Pancreas (tissue), 10 donors: ENCODE measurements at places on chromosomes 12 and 14. TPM values are rescaled to one million over a fixed set of nuclear protein-coding genes. Genes with fewer than 3 reads are reported as not detected.

RNASE4 gene
- total RNA-seq, result 14.4 TPM

EMP1 gene
- total RNA-seq, result 25.2 TPM

ZDHHC22 gene
- 0.04 TPM for total RNA-seq

ARHGAP9 gene
- 11.7 TPM for total RNA-seq

CBLN3 gene
- 0.71 TPM for total RNA-seq

DPPA3 gene
- not detected for total RNA-seq

EVL gene
- total RNA-seq, result 36.1 TPM

NPFF gene
- not detected for total RNA-seq

DNA sequence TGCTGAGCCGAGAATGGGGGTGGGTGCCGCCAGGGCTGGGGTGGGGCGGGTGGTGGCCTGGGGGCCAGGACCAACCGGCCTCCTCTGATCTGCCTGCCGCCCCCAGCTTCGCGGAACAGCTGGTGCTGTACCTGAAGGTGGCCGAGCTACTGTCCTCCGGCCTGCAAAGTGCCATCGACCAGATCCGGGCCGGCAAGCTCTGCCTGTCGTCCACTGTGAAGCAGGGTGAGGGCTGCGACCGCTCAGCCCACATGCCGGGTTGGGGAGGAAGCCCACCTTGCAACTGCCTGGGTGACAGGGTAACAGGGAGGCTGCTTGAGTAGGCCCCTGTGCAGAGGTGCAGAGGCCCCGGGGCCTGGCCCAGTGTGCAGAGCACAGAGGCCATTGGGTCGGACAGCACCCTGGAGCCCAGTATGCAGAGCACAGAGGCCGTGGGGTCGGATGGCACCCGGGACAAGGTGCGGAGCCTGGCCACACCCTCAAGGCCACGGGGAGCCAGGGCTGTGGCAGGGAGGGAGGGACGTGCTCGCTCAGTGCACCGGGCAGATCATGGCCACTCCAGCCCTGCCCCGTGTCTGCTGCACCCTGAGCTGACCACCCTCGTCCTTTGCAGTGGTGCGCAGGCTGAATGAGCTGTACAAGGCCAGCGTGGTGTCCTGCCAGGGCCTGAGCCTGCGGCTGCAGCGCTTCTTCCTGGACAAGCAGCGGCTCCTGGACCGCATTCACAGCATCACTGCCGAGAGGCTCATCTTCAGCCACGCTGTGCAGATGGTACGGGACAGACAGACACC, 9.5 kb upstream of the PUS1 start:
- no peaks in the 10 kb centered on the region for H3K4me1 ChIP-seq
- H3K36me3 ChIP-seq, result no peaks in the 10 kb centered on the region
- no peak overlapping the region for H3K27ac ChIP-seq
- DNase-seq, result no peak

- no peak overlapping the region for H3K27ac ChIP-seq
- no peaks in the 10 kb centered on the region for H3K36me3 ChIP-seq
- DNase-seq, result no peak
- H3K4me1 ChIP-seq, result no peaks in the 10 kb centered on the region
- H3K27me3 ChIP-seq, result no peaks in the 10 kb centered on the region
- no peak overlapping the region for H3K4me3 ChIP-seq
These were observed 5.0 kb upstream of the C1RL start for GRCh38 chr12:7114008-7114407.

DNA sequence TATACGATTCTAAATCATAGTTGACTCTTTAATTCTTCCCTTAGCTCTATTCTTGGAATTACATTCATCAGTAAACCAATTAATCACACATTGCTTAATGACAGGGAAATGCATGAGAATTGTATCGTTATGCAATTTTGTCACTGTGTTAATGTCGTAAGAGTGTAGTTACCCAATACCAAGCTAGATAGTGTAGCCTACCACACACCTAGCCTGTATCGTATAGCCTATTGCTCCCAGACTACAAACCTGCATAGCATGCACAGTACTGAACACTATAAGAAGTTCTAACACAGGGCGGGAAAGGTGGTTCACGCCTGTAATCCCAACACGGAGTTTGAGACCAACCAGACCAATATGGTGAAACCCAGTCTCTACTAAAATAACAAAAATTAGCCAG, 24.7 kb downstream of the HNRNPC start:
- H3K36me3 ChIP-seq, result no peaks in the 10 kb centered on the region
- H3K4me3 ChIP-seq, result no peak overlapping the region
- H3K27me3 ChIP-seq, result no peaks in the 10 kb centered on the region
- no peak for DNase-seq
- peaks cover 49% of the 10 kb centered on the region for H3K4me1 ChIP-seq

DNA sequence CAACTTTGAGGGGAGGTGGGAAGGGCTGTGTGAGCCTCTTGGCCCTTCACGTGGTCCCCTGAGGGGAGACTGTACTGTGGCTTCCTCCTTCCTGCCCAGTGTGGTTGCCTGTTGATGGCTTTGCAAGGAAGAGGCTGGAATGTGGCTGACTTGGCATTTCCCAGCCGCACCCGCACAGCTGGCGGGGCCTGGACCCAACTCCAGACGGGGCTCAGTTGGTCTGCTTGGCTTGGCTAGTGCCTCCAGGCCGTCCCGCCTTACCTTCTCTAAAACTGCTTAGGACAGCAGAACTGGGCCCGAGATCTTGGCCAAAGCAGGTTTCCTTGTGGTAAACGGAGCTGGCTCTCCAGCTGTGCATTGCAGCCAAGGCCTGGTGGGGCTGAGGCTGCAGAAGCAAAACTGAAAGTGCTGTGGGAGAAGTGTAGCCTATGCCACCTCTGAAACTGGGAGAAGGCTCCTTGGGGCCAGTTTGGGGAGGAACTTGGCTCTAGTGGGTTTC, 139.5 kb downstream of the SMOC1 start:
- H3K27ac ChIP-seq, result no peak overlapping the region
- H3K4me3 ChIP-seq, result no peak overlapping the region
- H3K27me3 ChIP-seq, result no peaks in the 10 kb centered on the region
- no peak for DNase-seq
- no peaks in the 10 kb centered on the region for H3K4me1 ChIP-seq

GRCh38 chr12:6567112-6567670, 900 bp downstream of the NOP2 start:
- peak overlapping the region; percentile 47 for H3K4me3 ChIP-seq
- H3K36me3 ChIP-seq, result peaks cover 16% of the 10 kb centered on the region
- DNase-seq, result no peak
- no peaks in the 10 kb centered on the region for H3K4me1 ChIP-seq

- H3K27me3 ChIP-seq, result no peaks in the 10 kb centered on the region
- H3K4me1 ChIP-seq, result peaks cover 21% of the 10 kb centered on the region
- H3K27ac ChIP-seq, result no peak overlapping the region
- no peak for DNase-seq
These were observed 126.8 kb upstream of the CPM start for GRCh38 chr12:69059465-69060457.

GRCh38 chr12:16955083-16955657, 349.2 kb upstream of the LMO3 start:
- no peaks in the 10 kb centered on the region for H3K36me3 ChIP-seq
- H3K4me3 ChIP-seq, result no peak overlapping the region
- no peak for DNase-seq
- no peaks in the 10 kb centered on the region for H3K27me3 ChIP-seq
- no peak overlapping the region for H3K27ac ChIP-seq
- H3K4me1 ChIP-seq, result no peaks in the 10 kb centered on the region

DNA sequence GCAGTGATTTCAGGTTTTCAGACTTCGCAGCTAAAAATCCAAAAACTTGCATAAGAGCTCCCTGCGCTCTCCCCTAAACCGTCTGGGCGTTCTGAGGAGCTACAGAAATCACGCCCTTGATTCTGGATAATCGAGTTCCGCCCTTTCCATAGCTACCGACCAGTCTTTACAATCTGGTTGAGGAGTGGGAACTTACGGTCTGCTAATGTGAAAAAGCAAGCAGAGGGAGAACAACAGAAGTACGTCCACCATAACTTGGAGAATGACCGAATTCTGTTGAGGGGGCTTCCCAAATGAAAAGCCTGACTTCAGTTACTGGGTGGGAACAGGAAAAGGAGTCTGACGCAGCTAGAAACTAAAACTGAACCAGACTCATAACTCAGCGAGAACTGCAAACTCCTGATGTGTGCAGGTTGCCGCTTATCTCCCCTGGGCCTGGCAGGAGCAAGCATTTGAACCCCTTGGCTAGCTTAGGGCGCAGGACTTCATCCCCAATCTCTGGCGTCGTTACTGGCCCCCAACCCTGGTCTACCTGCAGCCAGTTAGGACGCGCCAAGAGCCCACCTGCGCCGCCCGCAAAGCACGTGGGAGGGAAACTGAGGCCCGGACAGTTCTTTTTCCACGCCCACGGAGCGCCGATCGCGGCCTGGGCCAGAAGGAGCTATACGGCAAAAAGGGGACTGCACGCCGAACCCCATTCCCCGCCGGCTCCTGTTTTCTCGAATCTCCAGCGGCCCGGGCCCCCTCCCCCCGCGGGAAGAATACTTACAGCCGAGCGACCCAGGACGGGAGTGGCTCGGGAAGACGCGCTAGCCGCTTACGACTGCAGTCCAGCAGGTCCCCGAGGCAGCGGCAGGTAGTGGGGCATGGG, 838 bp downstream of the LRIG3 start:
- H3K27me3 ChIP-seq, result no peaks in the 10 kb centered on the region
- peak overlapping the region; percentile 98 for H3K27ac ChIP-seq
- H3K4me1 ChIP-seq, result peaks cover 29% of the 10 kb centered on the region
- no peak for DNase-seq

- H3K4me1 ChIP-seq, result no peaks in the 10 kb centered on the region
- no peaks in the 10 kb centered on the region for H3K36me3 ChIP-seq
- H3K4me3 ChIP-seq, result no peak overlapping the region
- DNase-seq, result no peak
These were observed 91.5 kb upstream of the VASH1 start for GRCh38 chr14:76669770-76670169.

DNA sequence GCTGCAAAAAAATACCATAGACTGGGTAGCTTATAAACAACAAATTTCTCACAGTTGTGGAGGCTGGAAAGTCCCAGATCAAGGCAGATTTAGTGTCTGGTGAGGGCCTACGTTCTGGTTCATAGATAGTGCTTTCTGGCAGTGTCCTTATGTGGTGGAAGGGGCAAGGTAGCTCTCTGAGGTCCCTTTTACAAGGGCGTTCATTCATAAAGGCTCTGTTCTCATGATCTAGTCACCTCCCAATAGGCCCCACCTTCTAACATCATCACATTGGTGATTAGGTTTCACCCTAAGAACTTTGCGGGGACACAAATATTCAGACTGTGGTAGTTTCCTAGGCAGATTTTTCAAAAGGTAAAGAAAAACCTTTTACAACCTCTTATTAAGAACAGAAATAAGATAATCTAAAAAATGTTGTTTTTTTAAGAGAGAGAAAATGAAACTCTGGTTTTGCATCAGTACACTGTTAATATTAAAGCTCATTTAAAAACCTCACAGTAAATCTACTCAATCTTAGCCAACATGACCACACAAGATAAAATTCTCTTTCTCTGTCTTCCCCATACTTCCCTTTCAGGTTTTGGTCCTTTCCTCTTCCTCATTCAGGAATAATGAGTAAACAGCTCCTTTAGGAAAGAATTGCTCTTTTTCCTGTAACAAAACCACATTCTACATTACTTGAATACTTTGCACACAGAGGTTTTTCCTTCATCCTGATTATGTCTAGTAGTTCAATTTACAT, 117.5 kb downstream of the UNC79 start:
- no peaks in the 10 kb centered on the region for H3K4me1 ChIP-seq
- no peak overlapping the region for H3K27ac ChIP-seq
- no peaks in the 10 kb centered on the region for H3K27me3 ChIP-seq

GRCh38 chr12:132502149-132502881, 12.4 kb downstream of the FBRSL1 start:
- H3K4me3 ChIP-seq, result no peak overlapping the region
- H3K4me1 ChIP-seq, result peaks cover 86% of the 10 kb centered on the region
- H3K36me3 ChIP-seq, result no peaks in the 10 kb centered on the region
- DNase-seq, result no peak
- no peaks in the 10 kb centered on the region for H3K27me3 ChIP-seq

DNA sequence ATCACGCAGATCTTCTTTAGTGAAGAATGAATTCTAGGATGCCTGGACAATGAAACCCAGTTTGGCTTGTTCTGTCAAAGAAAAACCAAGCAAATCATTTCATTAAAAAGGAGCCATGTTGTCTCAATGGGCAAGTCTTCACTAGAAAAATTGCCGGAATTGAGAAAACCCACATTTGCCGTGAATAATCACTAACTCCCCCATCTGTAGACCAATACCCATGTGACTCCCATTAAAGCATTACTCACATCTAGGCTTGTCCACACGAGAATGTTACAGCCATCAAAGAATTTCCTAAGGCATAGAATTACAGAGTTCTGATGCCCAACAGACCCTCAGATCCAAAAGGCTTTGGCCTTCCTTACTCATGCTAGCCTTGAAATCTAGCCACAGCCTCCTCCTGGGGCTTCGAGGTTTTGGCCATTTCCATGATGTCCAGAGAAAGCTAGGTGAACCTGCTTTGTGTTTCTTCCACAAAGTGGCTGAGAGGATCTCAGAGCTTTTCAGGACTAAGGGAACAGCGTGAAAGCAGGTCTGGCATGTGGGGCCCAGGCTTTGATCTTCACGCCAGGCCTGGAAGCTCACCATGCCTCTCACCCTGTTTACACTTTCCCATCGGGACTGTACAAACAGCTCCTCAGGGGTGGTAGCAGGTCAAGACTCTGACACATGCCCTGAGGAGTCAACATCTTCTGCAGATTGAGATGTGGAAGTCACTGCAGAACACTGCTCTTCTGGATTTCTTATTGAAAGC, 12.1 kb downstream of the SLC7A8 start:
- H3K27ac ChIP-seq, result no peak overlapping the region
- H3K36me3 ChIP-seq, result no peaks in the 10 kb centered on the region
- H3K27me3 ChIP-seq, result no peaks in the 10 kb centered on the region
- no peak overlapping the region for H3K4me3 ChIP-seq

DNA sequence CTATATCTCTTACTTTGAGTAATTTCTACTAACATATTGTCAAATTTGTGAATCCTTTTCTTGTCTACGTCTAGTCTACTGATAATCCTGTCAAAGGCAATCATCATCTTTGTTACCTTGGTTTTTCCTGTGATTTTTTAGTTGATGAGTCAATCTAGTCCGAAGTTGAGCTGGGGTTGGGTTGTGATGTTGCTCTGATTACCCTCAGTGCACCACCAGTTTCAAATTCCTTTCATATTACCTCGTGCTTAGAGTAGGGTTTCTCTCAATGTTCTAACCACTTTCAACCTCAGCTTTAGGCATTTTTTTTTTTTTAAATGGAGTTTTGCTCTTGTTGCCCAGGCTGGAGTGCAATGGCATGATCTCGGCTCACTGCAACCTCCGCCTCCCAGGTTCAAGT, 186.8 kb downstream of the BTG1 start:
- DNase-seq, result no peak
- H3K36me3 ChIP-seq, result no peaks in the 10 kb centered on the region
- H3K27me3 ChIP-seq, result no peaks in the 10 kb centered on the region
- peaks cover 13% of the 10 kb centered on the region for H3K4me1 ChIP-seq

DNA sequence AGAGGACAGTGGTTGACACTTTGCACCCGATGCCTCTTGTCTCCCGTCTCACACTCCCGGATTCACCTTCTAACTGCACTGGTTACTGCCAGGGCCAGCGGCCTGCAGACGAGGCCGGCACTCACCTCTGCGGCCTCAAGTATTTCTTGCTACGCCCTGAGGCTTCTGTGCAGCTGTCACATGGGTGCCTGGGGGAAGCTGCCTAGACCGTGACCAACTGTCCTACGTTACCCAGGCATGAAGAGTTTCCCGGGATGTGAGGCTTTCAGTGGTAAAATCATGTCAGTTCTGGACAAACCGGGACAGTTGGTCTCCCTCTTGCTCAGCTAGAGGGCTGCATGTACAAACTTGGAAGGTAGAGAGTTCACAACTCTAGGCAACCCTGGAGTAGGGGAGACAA, 274.5 kb downstream of the GLT1D1 start:
- no peaks in the 10 kb centered on the region for H3K27me3 ChIP-seq
- H3K4me3 ChIP-seq, result no peak overlapping the region
- no peak overlapping the region for H3K27ac ChIP-seq
- no peaks in the 10 kb centered on the region for H3K36me3 ChIP-seq
- H3K4me1 ChIP-seq, result no peaks in the 10 kb centered on the region
- no peak for DNase-seq

- H3K4me3 ChIP-seq, result no peak overlapping the region
- no peaks in the 10 kb centered on the region for H3K4me1 ChIP-seq
- no peaks in the 10 kb centered on the region for H3K27me3 ChIP-seq
These were observed 101.4 kb upstream of the ADAMTS20 start for GRCh38 chr12:43653289-43653915.
